ENCODE measurements at places on chromosomes 1 and 21.

DNA sequence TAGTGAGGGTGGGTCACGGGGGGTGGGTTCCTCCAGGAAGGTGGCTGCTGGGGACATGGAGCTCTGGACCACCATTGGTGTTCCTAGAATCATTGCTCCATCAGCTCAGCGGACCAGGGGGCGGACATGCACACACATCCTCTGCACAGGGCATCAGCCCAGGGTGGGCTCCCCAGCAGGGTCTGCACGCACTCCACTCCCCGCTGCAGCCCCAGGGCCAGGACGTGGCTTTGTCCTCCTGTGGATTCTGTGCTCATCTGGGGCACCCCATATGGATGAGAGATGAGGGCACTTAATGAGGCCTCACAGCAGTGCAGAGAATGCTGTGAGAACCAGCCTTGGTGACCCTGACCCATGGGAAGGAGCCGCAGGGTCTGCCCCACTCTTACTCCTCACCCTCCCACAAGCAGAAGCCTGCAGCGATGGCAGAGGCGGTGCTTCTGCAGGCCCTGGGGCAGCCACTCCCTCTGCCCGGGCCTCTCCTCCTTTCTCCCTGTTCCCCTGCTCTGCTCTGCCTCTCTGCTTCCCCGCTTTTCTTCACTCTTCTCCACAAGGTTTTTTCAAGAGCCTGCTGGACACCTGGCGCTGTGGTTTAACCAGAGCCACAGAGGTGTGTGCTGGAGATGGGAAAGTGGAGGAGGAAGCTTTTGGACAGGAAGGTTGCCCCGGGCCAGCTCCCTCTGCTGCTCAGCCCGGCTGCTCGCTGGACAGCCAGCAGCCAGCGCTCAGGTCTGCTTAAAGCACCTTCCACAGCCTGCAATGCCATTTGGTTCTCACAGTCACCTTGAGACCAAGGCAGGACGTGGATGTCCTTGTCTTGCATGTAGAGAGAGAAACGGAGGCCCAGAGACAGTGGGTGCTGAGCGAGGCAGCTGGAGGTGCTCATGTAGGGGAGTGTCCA lies 26.3 kb upstream of the PCBP3 start:
- no peak for DNase-seq
- H3K36me3 ChIP-seq: no peaks in the 10 kb centered on the region
- no peak overlapping the region for H3K27ac ChIP-seq
- no peak overlapping the region for H3K4me3 ChIP-seq
- H3K27me3 ChIP-seq: no peaks in the 10 kb centered on the region

DNA sequence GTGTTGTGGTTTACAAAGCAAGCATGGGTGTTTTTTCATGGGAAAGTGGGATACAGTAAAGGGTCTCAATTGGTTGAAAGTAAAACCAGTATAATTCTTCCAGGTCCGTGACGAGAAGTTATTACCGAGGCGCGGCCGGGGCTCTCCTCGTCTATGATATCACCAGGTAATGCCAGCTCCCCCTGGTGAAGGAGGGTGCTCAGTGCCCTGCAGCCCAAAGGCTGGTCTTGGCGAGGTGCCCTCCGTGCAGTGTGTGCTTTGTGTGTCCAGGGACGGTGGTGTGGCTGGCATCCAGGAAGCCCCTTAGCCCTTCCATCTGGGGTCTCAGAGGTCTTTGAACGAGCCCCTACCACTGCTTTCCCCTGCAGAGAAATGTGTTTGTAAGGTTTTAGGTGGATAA lies 24.8 kb downstream of the RAB4A start:
- no peak for DNase-seq
- no peak overlapping the region for H3K4me3 ChIP-seq
- H3K27me3 ChIP-seq: no peaks in the 10 kb centered on the region
- H3K27ac ChIP-seq: no peak overlapping the region

- no peak overlapping the region for H3K4me3 ChIP-seq
- no peaks in the 10 kb centered on the region for H3K4me1 ChIP-seq
- H3K27ac ChIP-seq: no peak overlapping the region
- H3K27me3 ChIP-seq: no peaks in the 10 kb centered on the region
Observed at GRCh38 chr1:217953922-217954321, 322.8 kb downstream of the SPATA17 start.

- peak overlapping the region; percentile 90 for H3K27ac ChIP-seq
- DNase-seq: no peak
- H3K27me3 ChIP-seq: no peaks in the 10 kb centered on the region
- peak overlapping the region; percentile 66 for H3K4me3 ChIP-seq
- H3K36me3 ChIP-seq: no peaks in the 10 kb centered on the region
- H3K4me1 ChIP-seq: no peaks in the 10 kb centered on the region
Observed at GRCh38 chr1:248906753-248907661, 972 bp downstream of the PGBD2 start.

DNA sequence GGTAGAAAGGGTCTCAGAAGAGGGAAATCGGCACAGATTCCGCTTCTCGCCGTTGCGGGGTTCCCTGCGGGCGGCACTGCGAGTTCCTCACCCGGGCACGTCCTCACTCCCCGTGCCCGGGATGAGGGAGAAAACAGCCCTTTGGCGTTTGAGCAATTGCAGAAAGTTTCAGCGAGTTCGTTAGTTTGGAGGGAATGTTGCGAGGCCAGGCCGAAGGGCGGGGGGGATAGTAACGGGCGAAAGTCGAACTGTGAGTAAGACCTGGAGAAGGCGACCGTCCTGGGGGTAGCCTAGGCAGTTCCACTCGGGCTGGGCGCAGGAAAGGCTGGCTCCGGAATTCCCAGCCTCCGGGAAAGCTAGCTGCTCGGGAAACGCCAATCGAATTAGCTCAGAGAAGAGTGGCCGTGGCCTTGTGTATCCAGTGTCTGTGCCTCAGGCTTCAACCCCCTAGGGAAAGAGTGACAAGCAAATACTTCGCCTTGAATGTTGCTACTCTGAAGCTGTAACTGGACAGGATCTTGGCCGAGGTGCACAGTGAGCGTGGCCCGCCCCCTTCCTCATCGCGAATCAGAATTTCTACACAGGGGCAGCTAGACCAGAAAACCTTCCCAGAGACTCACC lies 787 bp downstream of the PTGFR start:
- peak overlapping the region; percentile 56 for H3K4me3 ChIP-seq
- no peak for DNase-seq
- H3K36me3 ChIP-seq: no peaks in the 10 kb centered on the region
- H3K27me3 ChIP-seq: no peaks in the 10 kb centered on the region
- peak overlapping the region; percentile 40 for H3K27ac ChIP-seq

DNA sequence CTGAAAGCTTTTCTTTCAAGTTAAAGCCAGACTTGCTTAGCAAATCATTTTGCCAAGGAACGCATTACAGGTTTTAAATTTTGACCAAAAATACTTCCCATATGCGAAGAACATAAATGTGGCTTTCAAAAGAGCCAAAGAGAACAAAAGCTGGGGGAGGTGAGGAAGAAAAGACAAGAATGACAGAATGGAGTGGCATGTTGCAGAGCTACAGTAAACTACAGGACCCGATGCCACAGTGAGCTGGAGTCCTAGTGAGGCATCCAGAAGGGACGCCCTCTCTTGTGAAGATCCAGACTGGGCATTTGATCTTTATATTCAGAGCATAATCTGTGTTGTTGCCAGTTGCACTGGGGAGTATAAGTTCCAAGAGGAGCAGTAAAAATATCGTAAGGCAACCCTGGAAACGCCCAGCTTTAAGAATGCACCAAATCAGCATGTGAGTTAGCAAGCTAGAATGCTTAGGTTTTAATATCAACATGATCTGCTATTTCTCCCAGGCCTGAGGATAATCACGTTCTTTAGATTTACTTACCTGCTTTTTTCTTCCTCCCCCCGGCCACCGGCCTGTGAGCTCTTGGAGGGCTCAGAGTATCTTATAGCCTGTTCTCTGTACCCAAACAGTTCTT lies 48.4 kb upstream of the HOOK1 start:
- H3K4me3 ChIP-seq: no peak overlapping the region
- H3K27ac ChIP-seq: no peak overlapping the region

DNA sequence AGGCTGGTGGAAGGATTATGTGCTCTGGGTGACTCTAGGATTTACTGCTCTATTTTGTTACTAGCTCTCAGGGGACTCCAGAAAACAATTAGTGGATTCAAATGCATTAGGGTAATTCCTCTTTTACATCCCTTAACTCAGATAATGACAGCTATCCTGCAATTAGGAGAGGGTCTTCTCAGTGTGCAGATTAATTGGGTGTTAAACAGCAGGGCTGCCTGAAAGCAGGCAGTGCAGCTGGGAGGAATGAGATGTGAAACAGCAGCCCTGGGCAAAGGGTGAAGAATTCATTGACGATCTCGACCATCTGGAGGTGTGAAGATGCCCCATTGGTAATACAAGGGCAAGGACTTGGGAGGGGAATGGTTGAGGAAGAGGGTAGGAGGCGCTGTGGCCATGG lies 66.1 kb downstream of the HTR6 start:
- no peaks in the 10 kb centered on the region for H3K36me3 ChIP-seq
- no peaks in the 10 kb centered on the region for H3K4me1 ChIP-seq
- DNase-seq: no peak
- H3K27me3 ChIP-seq: no peaks in the 10 kb centered on the region
- H3K27ac ChIP-seq: no peak overlapping the region

- no peak overlapping the region for H3K4me3 ChIP-seq
- H3K4me1 ChIP-seq: no peaks in the 10 kb centered on the region
- no peaks in the 10 kb centered on the region for H3K36me3 ChIP-seq
- no peak for DNase-seq
- peaks cover 5% of the 10 kb centered on the region for H3K27me3 ChIP-seq
Observed at GRCh38 chr1:38071312-38072256, 25.0 kb upstream of the POU3F1 start.

GRCh38 chr1:184254849-184255248 lies 132.0 kb upstream of the C1orf21 start:
- H3K36me3 ChIP-seq: no peaks in the 10 kb centered on the region
- H3K27me3 ChIP-seq: no peaks in the 10 kb centered on the region
- no peaks in the 10 kb centered on the region for H3K4me1 ChIP-seq
- H3K27ac ChIP-seq: no peak overlapping the region
- no peak overlapping the region for H3K4me3 ChIP-seq

GRCh38 chr1:156004843-156005584 lies 15.7 kb downstream of the SSR2 start:
- H3K27me3 ChIP-seq: no peaks in the 10 kb centered on the region
- DNase-seq: no peak
- no peaks in the 10 kb centered on the region for H3K4me1 ChIP-seq
- no peak overlapping the region for H3K4me3 ChIP-seq
- H3K27ac ChIP-seq: peak overlapping the region; percentile 80

DNA sequence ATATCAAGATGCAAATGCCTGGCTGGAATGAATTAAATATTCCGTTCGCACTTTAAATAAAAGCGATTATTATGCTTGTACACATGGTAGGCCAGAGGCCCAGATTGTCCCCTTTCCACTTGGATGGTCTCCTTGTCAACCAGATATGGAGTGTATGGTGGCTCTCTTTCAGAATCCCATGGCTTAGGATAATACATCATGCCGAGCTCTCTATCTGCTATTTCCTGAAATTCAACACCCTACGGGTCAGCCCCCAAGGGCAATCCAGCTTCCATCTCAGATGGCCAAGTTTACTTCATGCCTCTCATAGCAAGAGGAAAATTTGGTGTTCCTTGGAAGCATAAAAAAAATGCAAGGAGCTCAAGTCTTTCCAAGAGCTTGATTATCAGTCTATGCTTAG lies 25.4 kb upstream of the FMO1 start:
- H3K4me1 ChIP-seq: peaks cover 38% of the 10 kb centered on the region
- no peak for DNase-seq
- H3K36me3 ChIP-seq: no peaks in the 10 kb centered on the region
- no peaks in the 10 kb centered on the region for H3K27me3 ChIP-seq
- peak overlapping the region; percentile 93 for H3K27ac ChIP-seq
- H3K4me3 ChIP-seq: no peak overlapping the region

DNA sequence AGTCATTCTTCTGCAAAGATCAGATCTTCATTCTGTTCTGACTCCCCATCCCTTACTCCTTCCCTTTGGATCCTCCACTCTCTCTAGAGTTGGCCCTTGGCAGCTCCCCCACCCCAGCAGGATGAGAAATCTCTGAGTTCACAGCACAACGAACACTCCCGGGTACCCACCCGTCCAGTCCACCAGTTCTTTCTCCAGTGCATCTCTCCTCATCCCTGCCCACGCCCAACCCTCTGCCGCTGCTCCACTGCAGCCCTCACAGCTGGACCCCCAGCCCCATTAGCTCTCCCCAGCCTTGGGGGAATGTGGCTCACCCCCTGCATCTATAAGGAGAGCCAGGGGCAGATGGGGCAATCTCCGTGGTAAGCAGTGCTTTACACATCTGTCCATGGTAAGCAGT lies 125.7 kb downstream of the MATN1 start:
- no peak overlapping the region for H3K27ac ChIP-seq
- H3K4me3 ChIP-seq: no peak overlapping the region
- H3K4me1 ChIP-seq: no peaks in the 10 kb centered on the region
- H3K36me3 ChIP-seq: no peaks in the 10 kb centered on the region

- H3K36me3 ChIP-seq: no peaks in the 10 kb centered on the region
- no peak overlapping the region for H3K4me3 ChIP-seq
- H3K27ac ChIP-seq: peak overlapping the region; percentile 10
Observed at GRCh38 chr1:108627951-108628350, 32.9 kb downstream of the HENMT1 start.

DNA sequence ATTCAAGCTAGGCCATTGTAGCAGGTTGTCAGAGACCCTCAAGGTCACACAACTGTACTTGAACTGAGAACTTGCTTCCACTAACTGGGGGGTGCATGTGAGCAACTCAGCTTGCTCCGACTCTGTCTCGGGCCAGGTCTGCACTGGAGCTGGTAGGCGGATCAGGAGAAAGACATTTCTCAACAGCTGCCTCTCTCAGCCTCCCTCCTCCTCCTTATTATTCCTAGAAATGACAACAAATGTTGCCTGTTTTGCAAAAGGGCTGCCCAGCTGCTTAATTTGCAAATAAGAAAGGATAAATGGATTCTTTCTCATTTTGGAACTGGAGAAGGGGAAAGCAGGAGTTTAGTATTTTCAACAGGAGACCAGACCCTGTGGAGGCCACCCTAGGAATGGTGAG lies 140.5 kb downstream of the RHOU start:
- H3K36me3 ChIP-seq: no peaks in the 10 kb centered on the region
- DNase-seq: no peak
- H3K4me1 ChIP-seq: no peaks in the 10 kb centered on the region
- peak overlapping the region; percentile 80 for H3K27ac ChIP-seq

DNA sequence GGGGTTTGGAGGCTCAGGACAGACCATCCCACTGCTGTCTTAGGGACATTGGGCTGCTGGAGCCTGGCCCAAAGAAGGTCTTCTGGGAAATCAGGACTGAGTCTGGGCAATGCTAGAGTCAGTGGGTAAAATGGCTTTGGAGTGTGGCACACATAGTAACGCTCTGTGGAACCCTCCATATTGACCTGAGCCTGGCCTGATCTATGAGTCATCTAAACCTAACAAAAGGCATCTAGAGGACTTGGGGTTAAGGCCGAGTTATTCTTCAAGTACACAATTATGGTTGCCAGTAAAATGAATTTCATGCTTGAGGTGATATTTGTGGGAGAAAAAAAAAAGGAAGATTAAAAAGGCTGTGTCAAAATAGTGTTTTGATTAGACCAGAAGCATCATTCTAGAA lies 77.7 kb downstream of the ST6GALNAC5 start:
- no peak overlapping the region for H3K27ac ChIP-seq
- DNase-seq: no peak
- no peaks in the 10 kb centered on the region for H3K27me3 ChIP-seq
- no peaks in the 10 kb centered on the region for H3K4me1 ChIP-seq
